NB4 (cell line): ENCODE measurements at places on chromosomes 7 and 10.

DNA sequence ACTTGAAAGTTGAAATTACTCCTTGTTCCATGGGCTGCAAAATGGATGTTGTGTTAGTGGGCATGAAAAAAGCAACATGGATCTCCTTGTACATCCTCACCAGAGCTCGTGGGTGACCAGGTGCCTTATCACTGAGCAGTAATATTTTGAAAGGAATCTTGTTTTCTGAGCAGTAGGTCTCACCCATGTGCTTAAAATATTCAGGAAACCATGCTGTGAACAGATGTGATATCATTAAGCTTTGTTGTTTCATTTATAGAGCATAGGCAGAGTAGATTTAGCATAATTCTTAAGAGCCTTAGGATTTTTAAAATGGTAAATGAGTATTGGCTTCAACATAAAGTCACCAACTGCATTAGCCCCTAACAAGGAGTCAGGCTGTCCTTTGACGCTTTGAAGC is 316.6 kb downstream of the TYW1 start:
- DNase-seq, result no peak

DNA sequence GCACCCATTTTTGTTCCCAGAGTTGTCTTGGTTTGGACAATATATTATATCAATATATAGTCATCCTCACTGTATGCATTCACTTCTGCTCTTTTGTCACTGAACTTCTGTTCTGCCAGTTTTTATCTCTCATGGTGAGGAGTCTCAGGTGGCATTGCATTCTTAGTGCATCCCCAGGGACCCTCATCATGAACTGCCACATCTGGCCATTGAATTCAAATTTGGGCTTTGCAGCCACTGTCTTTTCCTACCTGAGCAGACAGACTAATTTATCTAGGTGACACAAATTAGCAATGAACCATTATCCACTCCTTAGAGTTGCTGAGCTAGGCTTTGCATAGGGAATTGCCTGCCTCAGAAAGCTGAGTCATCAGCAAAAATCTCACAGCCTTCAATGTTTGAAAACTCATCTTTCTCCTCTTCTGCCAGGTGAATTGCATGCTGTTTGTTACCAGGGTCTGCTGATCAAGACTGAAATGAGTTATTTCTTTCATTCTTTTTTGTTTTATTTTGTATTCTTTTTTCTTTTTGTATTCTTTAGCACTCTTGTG is 316.8 kb upstream of the MTPN start:
- no peak for DNase-seq

DNA sequence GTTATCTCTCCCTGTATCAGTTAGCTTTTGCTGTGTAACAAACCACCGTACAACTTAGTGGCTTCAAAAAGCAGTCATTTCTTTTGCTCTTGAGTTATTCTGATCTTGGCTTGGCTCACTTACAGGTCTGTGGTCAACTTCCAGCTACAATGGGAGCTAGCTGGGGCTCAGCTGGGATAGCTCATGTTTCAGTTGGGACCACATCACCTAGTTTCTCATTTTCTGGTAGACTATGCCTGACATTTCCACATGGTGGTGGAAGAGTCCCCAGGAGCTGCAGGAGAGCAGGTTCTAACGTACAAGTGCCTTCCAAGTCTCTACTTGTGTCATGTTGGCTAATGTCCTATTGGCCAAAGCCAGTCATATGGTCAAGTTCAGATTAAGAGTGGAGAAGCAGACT is 25.8 kb upstream of the PIP4K2A start:
- DNase-seq, result no peak

- no peak for DNase-seq
Observed at GRCh38 chr10:131729361-131729760, 171.4 kb upstream of the PPP2R2D start.

DNA sequence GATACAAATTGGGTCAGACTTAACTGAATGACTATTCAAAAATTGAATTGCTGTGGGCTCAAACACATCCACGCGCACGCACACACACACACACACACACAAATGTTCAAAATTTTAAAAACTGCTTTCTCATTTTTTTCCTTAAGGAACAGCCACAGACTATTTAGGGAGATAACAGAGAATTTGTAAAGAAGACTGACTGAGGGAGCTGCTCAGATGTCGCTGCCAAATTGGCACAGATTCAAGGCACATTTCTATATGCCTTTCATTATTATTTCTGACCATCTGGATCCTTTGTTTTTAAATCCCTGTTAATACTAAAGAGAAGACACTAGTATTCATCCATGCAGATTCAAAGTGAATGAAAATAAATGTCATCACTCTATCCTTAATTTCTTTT is 154.8 kb downstream of the DGKB start:
- DNase-seq, result no peak

DNA sequence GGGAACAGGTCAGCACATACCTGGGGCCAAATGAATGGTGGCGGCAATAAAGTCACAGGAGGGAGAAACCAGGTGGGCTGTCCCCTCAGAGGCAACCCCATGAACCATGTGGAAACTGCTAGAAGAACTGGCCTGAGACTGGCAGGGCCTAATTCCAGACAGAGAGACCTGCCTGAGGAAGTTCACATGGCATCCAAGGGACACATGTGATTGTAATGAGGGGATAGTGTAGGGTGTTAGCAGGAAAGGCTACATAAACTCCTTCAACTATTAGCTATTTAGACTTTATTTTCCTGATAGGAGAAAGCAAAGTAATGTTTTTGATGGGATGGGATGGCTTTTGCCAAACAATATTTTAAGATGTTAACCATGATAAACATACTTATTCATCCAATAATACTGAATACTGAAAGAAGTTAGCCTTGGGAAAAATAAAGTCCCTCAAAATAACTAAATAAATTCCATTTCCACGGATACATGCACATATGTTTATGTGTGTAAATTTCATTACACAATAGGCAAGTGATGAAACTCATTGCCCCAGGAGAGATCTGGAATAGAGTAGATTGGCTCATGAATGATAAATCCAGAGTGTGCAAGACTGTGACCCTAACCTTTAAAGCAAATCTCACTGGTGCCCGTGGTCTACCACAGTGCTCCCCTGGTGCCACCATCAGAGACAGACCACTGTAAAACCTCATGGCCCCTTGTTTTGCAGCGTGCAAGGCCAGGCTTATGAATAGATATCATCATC is 137.0 kb downstream of the NRF1 start:
- DNase-seq, result peak; percentile 33

- no peak for DNase-seq
Observed at GRCh38 chr10:70913893-70914240, 25.5 kb upstream of the PCBD1 start.
